Stimulated activated CD4-positive, alpha-beta T cell treated with anti-CD3 and anti-CD28 coated beads, Interleukin-12 subunit alpha, Interleukin-12 subunit beta, amount 100 ng/mL, for 24 hours (primary cell): ENCODE measurements at places on chromosomes 12 and 14.
A peak's percentile ranks its signal among the peaks of the same experiment; 100 is the strongest.

- DNase-seq, result no peak
Observed at GRCh38 chr12:129184127-129184928, 331.1 kb downstream of the GLT1D1 start.

- DNase-seq, result no peak
Observed at GRCh38 chr12:123607756-123608155, 5.9 kb downstream of the DDX55 start.

DNA sequence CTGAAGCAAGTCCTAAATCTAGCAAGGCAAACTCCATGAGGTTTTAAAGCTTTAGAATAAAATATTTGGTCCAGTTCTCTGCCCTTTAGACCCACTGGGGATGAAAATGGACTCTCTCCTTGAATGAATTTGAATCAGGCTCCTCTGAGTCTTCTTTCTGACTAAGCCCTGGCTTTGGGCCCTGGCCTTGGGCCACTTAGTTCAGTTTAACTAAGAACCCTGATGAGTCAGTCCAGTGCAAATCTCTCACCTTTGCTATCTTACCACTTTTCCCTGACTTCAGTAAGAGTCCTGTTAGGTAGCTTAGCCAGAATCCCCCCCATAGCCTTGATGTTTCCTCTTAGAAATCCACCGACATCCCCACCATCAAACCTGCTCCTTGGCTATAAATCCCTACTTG, 427.5 kb downstream of the SNAPC1 start:
- no peak for DNase-seq

GRCh38 chr14:76964695-76965094, 63.8 kb downstream of the IRF2BPL start:
- peak; percentile 42 for DNase-seq

- no peak for DNase-seq
Observed at GRCh38 chr14:28294834-28295440, 471.6 kb upstream of the FOXG1 start.

- no peak for DNase-seq
Observed at GRCh38 chr14:104873380-104874055, 8.4 kb downstream of the CEP170B start.

GRCh38 chr14:65228956-65229747, 126.8 kb upstream of the MAX start:
- no peak for DNase-seq

GRCh38 chr12:109779382-109779781, 53.8 kb downstream of the TRPV4 start:
- no peak for DNase-seq

GRCh38 chr12:99746538-99746937, 99.0 kb downstream of the GARIN6 start:
- no peak for DNase-seq

DNA sequence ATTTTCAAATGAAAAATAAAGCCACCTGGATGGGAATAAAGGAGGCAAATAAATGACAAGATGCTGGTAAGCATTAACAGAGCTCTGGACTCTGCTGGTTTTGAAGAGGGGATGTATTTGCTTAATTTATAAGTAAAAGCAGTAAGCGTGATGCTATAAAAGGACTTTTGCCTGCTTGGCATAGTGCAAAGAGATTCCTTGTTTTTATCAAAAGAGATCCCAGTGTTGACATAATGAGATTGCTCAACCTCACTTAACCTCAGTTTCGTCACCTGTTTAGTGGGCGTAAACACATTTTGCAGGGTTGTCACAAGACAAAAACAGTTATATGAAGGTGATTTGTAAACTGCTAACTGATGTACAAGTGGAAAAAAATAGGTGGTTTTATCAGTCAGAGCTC, 13.8 kb downstream of the ASCL1 start:
- DNase-seq, result no peak

- no peak for DNase-seq
Observed at GRCh38 chr12:64459394-64459891, 7.5 kb downstream of the TBK1 start.

GRCh38 chr12:15649347-15649746, 139.8 kb downstream of the EPS8 start:
- DNase-seq, result no peak

DNA sequence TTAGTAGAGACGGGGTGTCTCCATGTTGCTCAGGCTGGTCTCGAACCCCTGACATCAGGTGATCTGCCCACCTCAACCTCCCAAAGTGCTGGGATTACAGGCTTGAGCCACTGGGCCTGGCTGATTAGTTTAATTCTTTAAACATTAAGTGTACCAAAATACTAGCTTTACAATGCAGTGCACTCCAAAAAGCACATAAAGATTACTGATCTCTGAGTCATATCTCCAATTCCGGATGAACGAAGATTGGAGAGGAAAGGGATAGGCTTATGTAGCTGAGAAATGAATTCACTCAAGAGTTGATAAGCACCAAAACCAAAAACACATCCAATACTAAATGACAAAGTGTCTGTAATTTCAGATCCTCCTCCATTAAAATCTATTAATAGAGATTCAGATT, 15.1 kb downstream of the NAV3 start:
- no peak for DNase-seq

DNA sequence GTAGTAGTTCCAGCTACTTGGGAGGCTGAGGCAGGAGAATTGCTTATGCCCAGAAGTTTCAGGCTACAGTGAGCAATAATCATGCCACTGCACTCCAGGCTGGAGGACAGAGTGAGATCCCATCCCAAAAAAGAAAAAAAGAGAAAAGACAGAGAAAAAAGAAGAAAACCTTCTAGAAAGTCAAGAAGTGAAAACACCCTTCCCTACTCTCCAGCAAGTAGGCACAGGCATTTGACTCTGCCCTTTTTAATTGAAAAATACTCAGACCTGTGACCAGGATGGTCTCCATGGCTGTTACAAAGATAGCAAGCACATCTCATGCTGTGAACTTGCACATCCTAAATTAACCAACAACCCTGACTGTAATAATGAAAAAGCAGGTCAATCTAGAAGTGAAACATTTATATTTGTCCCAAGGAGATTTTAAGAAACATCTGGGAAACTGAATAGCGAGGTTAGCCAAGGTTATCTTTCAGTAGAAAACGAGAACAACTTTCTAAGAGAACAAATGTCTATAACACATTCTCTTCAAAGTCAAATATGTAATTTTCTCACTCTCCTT, 2.0 kb downstream of the TMTC1 start:
- no peak for DNase-seq

- DNase-seq, result no peak
Observed at GRCh38 chr12:116927244-116927940, 16.6 kb downstream of the FBXW8 start.
